CD4-positive, alpha-beta T cell treated with Interleukin-1 beta for 1 hour (primary cell): ENCODE measurements at places on chromosomes 4 and X.

- no peak for DNase-seq
Measured at GRCh38 chr4:90824266-90825150, 697.3 kb downstream of the CCSER1 start.

- no peak for DNase-seq
Measured at GRCh38 chrX:40496728-40497127, 84.0 kb upstream of the ATP6AP2 start.

GRCh38 chrX:16304751-16305150 is 137.5 kb downstream of the MAGEB17 start:
- no peak for DNase-seq

GRCh38 chr4:62898115-62898514 is 1511.1 kb downstream of the TECRL start:
- no peak for DNase-seq

DNA sequence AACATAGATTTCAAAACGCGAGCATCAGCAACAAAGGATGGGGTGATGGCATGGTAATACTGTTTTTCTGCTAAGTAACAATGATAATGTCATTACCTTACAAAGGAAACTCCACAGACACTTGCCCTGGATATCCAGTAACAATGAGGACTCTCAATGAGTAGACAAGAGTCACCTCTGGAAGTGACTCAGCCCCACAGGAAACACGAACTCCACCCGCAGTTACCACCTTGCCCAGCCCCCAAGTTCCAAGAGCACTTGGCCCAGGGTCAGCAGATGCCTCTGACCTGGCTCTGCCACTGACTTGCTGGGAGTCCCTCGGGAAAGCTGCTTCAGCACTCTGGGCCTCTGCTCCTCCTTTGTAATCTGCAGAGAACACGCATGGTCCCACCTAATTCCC is 110.3 kb upstream of the MAP3K15 start:
- peak; percentile 28 for DNase-seq

- DNase-seq, result no peak
Measured at GRCh38 chrX:97751016-97751415, 867.3 kb downstream of the RPA4 start.

DNA sequence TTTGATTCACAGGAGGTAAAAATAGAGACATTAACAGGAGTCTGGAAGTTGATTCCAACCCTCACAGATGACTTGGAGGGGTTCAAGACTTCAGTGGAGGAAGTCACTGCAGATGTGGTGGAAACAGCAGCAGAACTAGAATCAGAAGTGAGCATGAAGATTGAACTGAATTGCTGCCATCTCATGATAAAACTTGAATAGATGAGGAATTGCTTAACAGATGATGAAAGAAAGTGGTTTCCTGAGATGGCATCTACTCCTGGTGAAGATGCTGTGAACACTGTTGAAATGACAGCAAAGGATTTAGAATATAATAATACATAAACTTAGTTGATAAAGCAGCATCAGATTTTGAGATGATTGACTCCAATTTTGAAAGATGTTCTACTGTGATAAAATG is 76.5 kb downstream of the RELL1 start:
- DNase-seq, result no peak

DNA sequence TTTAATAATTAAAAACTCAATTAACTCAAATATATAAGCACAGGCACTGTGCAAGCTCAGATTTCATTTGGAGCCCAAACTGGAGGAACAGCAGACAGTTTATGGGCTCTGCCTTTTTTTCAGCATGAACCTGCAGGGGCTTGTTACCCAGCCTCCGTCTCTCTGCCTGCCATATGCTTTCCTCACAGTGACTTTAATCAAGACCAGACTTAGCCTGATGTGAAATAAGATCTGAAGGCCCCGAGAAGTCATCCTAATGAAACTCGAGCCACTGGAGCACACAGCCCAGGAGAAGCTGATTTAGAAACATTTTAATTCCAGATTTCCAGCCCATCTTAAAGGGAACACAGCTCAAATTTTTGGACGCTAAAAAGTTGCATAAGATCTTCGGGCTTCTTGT is 55.6 kb downstream of the SPATA18 start:
- DNase-seq, result no peak

DNA sequence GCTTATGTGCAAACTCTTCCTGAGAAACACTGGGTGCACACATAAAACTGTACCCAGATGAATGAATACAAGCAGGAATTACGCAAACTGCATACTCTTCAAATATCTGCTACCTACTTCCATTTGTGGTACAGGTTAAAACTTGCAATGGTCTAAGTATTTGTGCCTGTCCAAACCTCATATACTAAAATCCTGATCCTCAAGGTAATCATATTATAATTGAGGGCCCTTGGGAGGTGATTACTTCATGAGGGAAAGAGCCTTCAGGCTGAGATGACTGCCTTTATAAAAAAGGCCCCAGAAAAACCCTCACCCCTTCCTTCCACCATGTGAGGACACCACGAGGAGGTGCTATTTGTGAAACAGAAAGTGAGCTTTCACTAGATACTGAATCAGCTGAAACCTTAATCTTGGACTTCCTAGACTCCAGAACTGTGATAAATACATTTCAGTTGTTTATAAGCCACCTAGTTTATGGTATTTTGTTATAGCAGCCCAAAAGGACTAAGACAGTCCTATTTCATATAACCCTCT is 1977.2 kb downstream of the PCDH7 start:
- no peak for DNase-seq

GRCh38 chr4:81314196-81314896 is 99.3 kb upstream of the PRKG2 start:
- DNase-seq, result no peak

DNA sequence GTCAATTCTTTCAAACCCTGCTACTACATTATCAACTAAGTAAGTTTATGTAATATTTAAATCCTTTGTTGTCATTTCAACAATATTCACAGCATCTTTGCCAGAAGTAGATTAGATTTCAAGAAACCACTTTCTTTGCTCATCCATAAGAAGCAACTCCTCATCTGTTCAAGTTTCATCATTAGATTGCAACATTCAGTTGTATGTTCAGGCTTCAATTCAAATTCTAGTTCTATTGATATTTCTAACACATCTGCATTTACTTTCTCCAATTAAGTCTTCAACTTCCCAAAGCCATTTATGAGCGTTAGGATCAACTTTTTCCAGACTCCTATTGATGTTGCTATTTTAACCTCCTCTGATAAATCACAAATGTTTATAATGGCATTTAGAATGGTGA is 66.1 kb downstream of the BMP3 start:
- DNase-seq, result no peak

DNA sequence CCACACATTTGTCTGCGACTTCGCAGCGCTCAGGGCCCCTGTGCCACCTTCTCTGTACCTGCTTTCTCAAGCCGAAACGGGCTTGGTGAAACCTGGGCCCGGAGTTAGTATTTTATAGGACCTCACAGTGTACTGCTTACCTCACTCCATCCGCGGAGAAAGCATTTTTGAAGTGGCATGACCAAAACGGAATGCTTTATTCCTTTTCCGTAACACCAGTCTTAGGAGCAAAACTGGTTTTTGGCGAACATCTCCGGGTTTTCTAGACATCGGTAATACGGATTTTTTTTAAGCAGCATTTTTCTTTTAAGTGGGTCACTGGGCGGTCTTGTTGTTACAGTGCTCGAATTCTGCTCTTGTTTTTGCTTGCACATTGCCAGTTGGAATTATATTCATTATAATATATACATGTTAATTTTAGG is 3.6 kb downstream of the ZIC3 start:
- DNase-seq, result no peak

GRCh38 chr4:167196344-167197012 is 37.8 kb downstream of the SPOCK3 start:
- DNase-seq, result no peak

DNA sequence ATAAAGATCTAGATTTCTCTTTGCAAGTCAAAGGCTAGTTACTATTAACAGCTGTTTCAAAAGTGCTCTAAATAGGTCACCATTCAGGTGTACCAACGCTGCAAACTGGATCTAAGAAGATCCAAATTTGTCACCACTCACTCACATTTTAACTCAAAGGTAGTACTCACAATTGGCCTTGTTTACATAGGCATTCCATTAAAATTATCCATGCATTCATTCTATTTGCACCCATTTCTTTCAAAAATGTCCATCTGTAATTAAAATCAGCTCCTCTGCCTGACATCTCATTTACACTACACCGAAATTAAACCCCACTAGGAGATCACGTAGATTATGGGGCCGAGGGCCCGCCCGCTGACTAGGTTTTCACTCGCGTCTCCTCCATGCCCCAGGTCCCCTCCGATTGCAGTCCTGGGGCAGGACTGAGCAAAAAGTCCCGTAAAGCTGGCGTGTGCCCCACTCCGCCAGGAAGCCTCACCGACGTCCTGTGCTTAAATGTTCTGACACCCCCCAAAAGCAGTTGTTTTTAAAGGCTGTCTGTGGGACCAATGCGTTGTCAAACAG is 1.3 kb upstream of the ING2 start:
- no peak for DNase-seq

GRCh38 chr4:81606166-81606565 is 134.5 kb upstream of the RASGEF1B start:
- DNase-seq, result no peak

- DNase-seq, result no peak
Measured at GRCh38 chrX:50778272-50778671, 35.7 kb downstream of the SHROOM4 start.

- peak; percentile 23 for DNase-seq
Measured at GRCh38 chr4:152385551-152385950, 150.3 kb downstream of the FBXW7 start.

GRCh38 chr4:161577579-161578301 is 586.1 kb downstream of the FSTL5 start:
- DNase-seq, result no peak

DNA sequence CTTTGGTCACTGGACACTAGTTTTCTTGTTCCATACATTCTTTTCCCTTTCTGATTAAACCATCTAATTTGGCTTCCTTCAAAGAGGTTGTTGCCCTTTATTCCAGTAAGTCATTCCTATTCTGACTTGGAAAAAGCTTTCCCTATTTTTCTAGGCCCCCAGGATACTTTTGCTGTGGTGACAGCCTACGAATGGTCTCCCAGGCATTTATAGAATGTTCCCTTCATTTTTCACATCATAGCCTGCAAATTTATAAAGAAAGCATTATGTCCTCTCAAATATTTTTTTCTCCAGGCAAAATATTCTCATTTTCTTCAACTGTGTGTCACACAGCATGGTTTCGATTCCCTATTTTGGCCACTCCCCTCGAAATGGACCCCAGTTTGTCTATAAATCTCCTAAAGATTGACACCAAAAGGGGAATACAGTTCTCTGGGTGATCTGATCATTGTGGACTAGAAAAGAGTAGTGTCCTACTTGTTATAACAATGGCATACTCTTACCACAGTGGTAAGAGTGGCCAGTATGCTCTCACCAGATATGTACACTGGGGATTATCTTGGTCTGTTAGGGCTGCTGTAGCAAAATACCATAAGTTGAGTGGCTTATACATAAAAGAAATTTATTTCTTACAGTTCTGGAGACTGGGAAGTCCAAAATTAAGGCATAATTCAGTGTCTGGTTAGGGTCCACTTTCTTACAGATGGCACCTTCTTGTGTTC is 41.5 kb upstream of the BMP2K start:
- no peak for DNase-seq

GRCh38 chrX:94252211-94252610 is 578.2 kb downstream of the FAM133A start:
- DNase-seq, result no peak

- DNase-seq, result no peak
Measured at GRCh38 chrX:153319295-153320046, 2.1 kb downstream of the PNMA6F start.

GRCh38 chr4:139054791-139055505 is 39.4 kb downstream of the NOCT start:
- no peak for DNase-seq

DNA sequence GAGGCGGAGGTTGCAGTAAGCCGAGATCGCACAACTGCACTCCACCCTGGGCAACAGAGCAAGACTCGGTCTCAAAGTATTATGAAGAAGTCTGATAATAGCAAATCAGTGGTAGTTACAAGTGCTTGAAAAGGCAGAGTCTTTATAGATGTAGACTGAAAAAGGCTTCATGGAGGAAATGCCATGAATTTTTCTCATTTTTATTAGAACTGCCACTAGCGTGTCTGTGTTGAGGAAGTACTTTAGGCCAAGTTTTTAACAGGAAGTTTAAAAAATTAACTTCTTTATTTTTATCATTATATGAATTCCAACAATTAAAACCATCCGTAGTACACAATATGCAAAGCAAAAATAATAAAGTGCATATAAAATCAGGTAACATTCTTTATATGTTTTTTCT is 32.8 kb upstream of the IL13RA1 start:
- DNase-seq, result no peak

DNA sequence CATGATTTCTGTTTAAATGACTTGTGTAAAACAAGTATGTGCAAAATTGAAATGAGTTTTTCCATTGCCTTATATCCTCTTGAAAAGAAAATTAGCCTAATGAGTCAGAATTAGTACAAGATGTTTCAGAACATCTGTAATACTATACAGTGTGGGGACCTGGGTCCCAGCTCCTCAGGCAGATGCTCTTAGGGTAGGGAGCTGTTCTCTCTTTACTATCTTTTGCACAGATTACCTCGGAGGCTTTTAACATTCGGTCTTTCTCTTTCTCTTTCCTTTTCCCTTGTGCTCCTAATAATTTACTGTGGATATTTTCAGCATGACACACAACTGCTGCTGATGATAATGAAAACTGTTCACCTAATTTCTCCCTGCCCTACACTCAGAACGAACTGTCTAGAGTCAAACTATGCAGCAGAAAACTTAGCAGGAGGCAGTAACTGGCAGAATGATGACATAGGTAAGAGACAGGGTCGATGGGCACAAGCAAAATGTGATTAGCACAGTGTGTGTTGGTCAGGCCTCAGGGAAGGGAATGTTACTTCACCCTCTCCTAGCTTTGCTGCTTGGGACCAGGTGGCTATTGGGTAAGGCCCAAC is 455.3 kb downstream of the PDHA2 start:
- no peak for DNase-seq

- no peak for DNase-seq
Measured at GRCh38 chr4:99281261-99281660, 9.5 kb downstream of the ADH1A start.

DNA sequence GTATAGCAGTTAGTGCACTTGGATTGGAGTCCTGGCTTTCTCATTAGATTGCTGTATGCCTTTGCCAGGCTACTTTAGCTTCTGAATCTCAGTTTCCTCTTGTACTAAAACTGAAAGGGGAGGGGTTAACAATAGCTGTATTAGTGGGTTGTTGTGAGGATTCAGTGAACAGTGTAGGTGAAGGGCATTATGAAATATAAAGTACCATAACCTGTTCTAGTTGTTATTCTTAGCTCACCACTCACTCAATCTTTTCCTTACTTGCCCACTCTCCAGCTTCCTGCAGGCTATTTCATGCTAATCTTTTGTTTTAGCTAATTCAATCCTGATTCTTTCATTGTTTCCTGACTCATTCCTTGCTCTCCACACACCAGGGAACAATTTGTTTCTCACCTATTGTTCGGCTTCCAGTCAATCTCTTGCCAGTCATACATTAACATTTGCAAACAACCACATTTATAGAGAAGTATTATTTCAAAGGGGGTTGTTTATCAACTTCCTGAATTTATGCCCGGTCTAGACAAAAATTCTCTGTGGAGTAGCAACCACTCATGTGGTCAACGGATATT is 50.6 kb upstream of the EDA start:
- no peak for DNase-seq
